Testis (tissue), 5 donors: ENCODE measurements at places on chromosomes 7 and 10. TPM values are rescaled to one million over a fixed set of nuclear protein-coding genes. Genes with fewer than 3 reads are reported as not detected.

The TEX47 gene
- 23.9 TPM for total RNA-seq

The GOLGA7B gene
- total RNA-seq = 1.1 TPM

The CYP2C18 gene
- 0.12 TPM for total RNA-seq

The CYP3A7 gene
- total RNA-seq = not detected

The CTAGE15 gene
- total RNA-seq = 6.5 TPM

The NUTM2E gene
- total RNA-seq = 0.16 TPM

The UCMA gene
- total RNA-seq = not detected

The PPP1R3A gene
- 1.4 TPM for total RNA-seq
